Activated T-helper 1 cell treated with Interleukin-2 at 50 U/mL for 16 hours (primary cell): ENCODE measurements at places on chromosomes 13 and 19.
A peak's percentile ranks its signal among the peaks of the same experiment; 100 is the strongest.

- no peak for DNase-seq
These were observed 342.7 kb upstream of the SGCG start for GRCh38 chr13:22837980-22838647.

- DNase-seq = no peak
These were observed 66.8 kb downstream of the TUBGCP3 start for GRCh38 chr13:112521073-112521685.

DNA sequence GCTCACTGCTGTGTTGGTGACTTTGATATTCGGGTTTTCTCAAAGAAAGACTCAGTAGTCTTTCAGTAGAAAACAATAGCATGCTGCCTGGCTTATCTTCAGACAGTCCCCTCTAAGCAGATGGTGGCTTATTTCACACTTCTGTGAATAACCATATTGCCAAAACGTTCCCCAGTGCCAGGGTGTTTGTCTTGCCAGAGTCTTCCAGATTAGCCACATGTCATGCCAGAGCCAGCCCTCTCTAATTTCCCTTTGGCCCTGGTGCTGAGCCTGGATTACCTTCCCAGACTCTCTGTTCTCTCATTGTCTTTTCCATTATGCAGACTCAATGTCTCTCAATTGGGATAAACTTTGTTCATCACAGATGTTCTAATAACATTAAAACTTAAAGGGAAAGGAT, 488.0 kb upstream of the ATXN8OS start:
- DNase-seq = no peak

DNA sequence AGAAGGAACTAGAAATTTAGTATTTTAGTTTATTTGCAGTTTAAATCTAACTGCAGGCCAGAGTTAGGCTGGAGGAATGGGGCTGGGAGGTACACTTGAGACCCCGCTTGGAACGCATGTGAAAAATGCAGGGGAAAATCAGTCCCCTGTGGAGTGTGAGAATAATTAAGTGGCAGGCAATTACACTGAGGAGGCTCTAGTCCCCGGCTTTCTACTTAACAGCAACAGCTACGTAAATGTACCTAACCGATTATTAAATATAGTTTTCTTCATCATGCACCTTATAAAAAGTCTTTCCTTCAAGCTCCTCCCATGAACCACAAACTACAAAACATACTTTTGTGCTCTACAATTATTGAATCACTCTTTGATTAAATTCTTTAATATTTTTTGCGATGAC, 804 bp downstream of the ZNF708 start:
- no peak for DNase-seq

DNA sequence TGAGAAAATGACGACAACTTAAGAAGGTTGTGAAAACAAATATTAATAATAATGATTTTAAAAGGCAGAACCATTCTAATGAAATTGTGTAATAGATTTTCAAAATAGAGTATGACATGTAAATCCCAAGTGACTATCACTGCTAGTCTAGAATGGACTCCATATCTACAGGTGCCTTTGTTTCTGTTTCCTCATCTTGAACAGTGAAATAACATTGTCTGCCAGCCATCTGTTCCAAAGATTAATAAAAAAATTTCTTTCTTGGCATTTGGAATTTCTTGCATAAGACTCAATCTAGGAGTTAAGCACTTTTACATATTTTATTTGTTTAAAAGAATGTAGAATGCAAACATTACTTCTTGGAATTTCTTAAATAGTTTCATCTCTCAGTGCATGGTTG, 520.1 kb upstream of the ARGLU1 start:
- no peak for DNase-seq

DNA sequence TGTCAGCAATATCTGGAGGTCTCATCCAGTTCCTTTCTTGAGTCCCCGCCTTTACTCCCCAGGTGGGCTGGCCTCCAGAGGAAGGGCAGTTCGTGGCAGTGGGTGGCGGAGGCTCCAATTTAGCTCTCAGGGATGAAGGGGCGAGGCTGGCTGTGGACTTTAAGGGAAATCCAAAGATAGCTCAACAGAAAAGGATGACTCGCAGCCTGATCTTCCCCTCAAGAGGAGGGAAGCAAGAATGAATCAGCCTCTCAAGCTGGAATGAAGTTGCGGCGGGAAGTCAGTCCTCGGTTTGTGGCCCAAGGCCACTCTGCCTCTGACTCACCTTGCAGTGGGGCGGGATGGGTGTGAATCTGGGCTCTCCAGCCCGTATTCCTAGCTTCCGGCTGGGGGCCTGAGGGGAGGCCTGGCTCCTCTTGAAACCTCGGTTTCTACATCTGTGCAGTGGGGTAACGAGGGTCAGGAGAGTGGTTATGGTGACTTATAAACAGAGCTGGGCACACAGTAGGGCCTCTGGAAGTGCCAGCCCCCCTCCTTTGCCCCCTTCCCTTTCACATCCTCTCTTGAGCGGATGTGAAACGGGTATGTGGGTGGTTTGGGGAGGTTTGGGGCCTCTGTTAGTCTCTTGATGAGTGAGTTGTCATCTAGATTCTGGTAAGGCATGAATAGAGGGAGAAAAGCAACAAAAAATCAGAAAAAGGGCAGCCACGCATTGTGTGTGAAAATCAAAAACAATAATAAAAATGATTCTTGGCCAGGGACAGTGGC, 10.5 kb upstream of the SMG9 start:
- DNase-seq = peak; percentile 58

GRCh38 chr19:10769533-10770491, 51.9 kb downstream of the DNM2 start:
- DNase-seq = no peak

- no peak for DNase-seq
These were observed 476 bp downstream of the C2CD4C start for GRCh38 chr19:408441-408901.

DNA sequence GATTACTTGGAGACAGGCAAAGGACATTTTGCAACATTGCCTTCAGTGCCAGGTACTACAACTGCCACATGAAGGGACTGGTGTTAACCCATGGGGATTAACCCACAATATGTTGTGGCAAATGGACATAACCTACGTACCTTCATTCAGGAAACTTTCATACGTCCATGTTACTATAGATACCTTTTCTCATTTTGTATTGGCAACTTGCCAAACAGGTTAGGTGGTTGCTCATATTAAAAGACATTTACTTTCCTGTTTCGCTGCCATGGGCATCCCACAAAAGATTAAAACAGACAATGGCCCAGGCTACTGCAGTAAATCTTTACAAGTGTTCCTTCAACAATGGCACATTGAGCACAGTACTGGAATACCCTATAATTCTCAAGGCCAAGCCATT, 925.3 kb downstream of the SLITRK6 start:
- no peak for DNase-seq

- no peak for DNase-seq
These were observed 918.8 kb downstream of the SLITRK1 start for GRCh38 chr13:82963226-82964099.

DNA sequence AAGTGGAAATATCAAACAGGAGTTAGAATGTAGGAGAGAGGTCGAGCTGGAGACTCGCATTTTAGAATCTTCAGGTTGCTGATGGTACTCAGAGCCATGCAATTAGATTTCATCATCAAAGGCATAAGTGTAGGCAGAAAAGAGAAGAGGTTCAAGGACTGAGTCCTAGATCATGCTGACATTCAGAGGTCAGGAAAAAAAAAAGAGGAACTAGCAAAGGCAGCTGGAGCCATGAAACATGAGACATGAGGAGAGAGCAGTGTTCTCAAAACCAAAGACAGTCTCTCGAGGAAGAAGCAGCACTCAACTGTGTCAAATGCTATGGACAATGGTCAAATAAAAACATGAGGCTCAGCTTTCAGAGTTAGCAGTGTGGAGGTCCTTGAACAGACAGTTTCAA, 12.4 kb upstream of the TPP2 start:
- DNase-seq = no peak

DNA sequence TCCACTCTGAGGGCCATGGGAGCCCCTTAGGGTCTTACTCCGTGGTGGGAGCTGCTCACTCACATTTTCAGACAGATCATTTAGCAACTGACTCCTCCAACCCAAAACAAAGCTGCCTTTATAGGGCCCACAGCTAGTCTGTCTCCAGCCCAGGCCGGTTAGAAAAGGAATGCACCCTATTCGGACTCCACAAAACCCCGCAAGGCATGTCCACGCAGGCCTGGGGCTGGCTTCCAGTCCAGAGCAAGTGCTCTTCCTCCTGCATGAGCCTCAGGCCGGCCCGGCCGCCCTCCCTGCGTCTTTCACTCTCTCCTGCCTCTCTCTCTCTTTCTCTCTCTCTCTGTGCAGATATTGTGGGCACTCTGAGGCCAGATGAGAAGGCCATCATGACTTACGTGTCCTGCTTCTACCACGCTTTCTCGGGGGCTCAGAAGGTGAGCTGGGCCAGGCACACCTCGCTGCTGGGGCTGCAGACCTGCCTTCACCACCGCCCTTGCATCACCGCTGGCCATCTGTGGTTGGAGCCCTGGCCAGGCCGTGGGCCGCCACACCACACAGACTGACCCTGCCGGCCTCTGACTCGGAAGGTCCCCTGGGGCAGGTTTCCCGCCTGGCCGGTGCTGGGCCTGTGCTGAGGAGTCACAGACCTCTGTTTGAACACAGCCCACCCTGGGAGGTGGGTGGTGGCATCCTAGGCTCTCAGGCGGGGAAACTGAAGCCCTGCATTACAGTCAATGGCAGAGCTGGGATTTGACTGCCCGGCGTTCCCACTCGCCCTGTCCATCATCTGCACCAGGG, 33.1 kb downstream of the CAPN12 start:
- no peak for DNase-seq

DNA sequence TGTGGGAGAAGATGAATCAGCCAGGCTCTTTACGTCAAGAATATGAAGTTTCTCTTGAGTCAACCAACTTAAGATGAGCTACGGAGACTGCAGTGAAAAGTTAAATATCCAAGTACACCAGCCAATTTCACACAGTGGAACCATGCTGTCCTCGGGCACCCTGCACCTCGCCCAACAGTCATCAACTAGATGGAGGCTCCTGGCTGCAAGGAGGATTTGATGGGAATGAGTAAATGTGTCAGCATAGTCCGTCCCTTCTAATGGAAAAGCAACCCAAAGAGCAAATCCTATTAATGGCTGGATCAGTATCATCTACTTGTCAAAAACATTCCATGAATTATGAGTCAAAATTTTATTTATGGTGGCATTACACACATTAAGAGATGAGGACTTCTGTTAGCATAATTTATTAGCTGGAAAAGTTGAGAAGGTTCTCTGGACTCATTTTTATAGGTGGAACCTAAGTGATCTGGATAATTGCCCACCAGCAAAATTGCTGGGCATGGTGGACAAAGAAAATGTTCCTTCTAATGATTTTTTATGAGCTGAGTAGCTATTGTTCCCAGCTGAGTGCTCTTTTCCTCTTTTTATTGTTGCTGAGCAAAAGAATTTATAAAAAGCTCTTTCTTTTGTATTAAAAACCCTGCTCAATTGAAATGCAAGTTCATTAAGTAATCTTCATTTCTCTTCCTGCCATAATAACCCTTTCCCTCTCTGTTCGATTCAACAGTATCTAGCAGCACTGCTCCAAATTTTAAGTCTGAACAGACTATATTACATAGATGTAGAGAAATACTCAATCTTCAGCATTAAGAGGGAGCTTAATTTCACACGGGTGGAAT, 88.4 kb downstream of the DNAJC15 start:
- no peak for DNase-seq

DNA sequence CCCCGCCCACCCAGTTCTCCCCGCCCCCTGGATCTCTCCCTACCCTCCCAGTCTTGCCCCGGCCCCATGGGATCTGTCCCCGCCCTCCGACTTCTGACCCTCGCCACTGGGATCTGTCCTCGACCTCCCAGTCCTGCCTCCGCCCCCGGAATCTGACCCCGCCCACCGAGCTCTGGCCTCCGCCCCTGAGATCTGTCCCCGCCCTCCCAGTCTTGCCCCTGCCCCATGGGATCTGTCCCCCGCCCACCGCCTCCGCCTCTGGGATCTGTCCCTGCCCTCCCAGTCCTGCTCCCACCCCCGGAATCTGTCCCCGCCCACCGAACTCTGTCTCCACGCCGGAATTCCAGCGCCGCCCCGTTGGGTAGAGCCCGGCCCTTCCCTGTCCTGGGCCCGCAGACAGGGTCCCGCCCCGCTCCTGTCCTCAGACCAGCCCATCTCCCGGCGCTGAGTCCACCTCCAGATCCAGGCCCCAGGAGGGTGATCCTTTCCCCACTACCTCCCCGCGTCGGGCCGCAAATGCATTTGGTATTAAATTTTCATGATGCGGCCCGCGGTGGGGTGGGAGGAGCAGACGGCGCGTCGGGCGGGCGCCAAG, 1.5 kb upstream of the SLC17A7 start:
- DNase-seq = no peak

- no peak for DNase-seq
These were observed 14.6 kb downstream of the PRR12 start for GRCh38 chr19:49605605-49606004.

DNA sequence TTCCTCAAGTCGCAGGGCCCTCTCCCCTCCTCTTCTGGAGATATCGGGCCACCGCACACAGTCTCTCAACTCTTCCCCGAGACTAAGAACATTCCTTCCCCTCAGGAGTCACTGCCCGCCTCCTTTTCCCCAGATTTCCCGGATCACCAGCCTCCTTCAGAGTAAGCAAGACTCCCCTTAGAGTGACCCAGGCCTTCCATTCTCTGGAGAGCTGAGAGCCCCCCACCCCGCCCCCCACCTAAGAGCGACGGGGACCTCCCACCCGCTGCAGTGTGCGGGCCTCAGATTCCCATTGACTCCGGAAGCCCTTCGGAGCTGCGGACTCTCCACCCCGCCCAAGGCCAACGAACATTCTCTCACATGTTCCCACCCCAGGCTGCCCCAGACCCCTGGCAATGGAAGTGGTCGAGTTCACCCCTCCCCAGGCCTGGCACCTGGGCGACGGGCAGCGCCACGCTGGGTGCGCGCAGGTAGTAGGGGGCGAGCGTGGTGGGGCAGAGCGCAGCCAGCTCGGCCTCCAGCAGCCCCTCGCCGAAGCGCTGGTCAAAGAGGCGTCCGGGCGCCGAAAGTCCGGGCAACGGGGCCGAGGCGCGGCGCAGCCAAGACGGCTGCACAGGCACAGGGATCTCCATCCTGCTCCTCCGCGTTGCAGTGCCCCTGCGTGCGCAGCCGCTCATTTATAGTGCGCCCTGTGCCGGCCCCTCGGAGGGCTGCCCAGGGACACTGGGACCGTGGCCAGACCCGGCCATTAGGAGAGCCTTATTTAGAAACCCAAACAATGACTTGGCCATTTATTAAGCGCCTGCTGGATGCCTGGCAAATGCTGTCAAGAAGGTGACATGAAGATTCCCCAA, at the start of gene HSPB6:
Gene HSPB6, minus strand, starts transcription at position 653 of the 854 bp plus-strand sequence. Its CDS starts 21 bp downstream, at position 632.
- no peak for DNase-seq

DNA sequence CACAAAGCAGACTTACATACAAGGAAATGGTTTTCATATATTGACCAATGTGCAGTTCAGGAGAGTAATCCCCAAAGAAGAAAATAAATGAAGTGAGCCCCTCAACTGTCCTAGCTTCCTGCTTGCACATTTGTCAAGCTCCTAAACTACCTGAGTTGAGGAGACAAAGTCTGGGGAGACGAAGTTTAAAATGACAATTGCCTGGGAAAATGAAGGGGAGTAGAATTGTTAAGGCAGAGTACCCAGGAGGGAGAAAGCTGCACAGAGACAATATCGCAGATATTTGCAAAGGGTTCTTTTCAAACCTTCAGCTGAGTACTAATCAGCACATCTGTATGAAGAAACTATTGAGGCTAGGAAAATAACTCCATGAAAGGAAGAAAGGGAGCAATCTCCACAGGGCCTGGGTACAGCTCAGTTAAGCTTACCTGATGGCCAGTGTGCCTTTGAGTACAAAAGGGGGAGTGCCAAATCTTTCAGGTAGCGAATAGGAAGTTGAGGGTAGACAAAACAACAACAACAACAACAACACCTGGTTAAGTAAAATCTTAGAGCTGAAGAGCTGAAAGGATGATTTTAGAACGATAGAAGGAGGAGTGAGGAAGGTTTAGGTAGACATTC, 1700.1 kb upstream of the PRR20A start:
- DNase-seq = no peak
